ENCODE measurements at places on chromosomes 7 and 10. TPM values are rescaled to one million over a fixed set of nuclear protein-coding genes. Genes with fewer than 3 reads are reported as not detected.

DNA sequence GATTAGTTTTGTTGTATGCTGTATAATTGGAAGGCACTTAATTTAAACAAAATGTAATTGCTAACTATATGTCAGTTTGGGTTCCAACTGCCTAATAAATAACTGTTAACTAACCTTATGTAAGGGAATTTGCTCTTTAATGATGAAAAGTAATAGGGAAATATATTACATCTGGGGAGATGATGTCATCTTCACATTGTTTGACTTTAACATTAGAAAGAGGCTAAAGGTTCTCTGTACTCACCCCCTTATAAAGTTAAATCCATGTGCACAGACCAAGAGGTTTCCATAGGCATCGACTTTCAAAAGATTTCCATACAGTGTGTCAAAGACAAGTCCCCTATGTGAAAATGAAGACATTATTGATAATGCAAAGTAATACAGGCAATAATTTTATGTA is 87.6 kb downstream of the NT5C2 start:
- DNase-seq, result no peak

- DNase-seq, result no peak
These were observed 17.6 kb downstream of the C10orf62 start for GRCh38 chr10:97607095-97607636.

ZNF503 gene
- total RNA-seq, result 0.80 TPM

- DNase-seq, result no peak
These were observed 31.4 kb downstream of the IDE start for GRCh38 chr10:92542458-92542857.

EGR2 gene
- total RNA-seq, result 21.6 TPM

DNA sequence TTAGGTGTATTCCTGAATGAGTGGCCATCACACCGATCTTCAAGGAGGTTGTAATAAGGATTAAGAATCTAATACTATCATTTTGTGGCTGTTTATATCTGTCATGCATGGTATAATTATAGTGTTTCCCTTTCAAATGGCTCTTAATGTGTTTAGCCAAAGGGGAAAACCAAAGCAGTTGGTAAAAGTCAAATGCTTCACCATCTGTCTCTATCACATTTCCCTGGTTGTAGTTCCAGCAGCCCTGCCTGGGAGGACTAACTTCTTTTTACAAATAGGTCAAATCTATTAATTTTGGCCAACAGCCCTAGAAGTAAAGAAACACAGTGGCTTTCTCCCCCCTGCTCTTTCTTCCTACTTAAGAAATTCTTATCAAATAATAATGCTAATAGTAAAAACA is 56.7 kb downstream of the ZNF365 start:
- no peak for DNase-seq

- DNase-seq, result no peak
These were observed 380.7 kb downstream of the DNAJB6 start for GRCh38 chr7:157717211-157718174.

GRCh38 chr10:20768843-20769242 is 128.3 kb downstream of the NEBL start:
- DNase-seq, result no peak

PIK3CG gene
- 50.5 TPM for total RNA-seq

GRCh38 chr10:24397662-24398061 is 188.7 kb downstream of the KIAA1217 start:
- no peak for DNase-seq

DNA sequence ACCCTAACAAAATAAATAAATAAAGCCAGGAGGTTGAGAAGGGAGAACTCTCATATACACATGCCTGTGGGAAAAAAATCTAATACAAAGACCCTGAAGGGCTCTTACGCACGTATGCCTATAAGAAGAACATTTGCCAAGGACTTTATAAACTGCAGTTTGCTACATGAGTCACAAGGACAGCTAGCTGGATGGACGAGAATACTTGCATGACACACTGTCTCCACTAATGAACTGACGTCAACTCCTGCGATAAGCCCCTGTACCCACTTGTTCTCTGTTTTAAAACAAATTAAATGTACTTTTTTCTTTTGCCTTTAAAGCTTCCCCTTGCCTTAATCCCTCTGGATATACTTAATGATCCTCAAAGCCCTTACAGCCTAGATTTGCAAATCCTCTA is 374.6 kb upstream of the GHITM start:
- no peak for DNase-seq

BLOC1S2 gene
- total RNA-seq, result 43.1 TPM

Data from activated CD8-positive, alpha-beta memory T cell treated with anti-CD3 and anti-CD28 coated beads, Interleukin-2, amount 10 ng/mL, durations not matched to agents 7 days and 5 days (primary cell).